HuH-7 (cell line): ENCODE measurements at places on chromosomes 13 and 19.

GRCh38 chr13:98033277-98034247 is 80.1 kb downstream of the IPO5 start:
- DNase-seq: peak; percentile 32

GRCh38 chr13:80399340-80400163 is 58.6 kb upstream of the SPRY2 start:
- DNase-seq: no peak

DNA sequence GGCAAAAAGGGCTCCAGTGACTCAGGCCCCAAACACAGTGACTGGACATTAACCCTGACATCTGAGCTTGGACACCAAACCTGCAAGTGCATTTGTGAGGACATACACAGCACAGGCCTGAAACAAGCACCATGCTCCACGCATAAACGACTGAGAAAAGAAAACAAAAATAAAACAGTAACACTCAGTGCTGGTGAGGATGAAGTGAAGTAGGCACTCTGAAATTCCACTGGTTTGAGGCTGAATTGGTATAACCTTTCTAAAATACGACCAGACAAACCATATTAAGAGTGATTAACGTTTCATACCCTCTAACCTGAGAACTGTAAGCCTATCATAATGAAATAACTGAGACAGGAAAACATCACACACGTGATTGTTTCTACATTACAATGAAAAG is 5.5 kb downstream of the SLC35E1 start:
- no peak for DNase-seq

GRCh38 chr13:76759877-76760276 is 126.3 kb downstream of the KCTD12 start:
- DNase-seq: no peak

GRCh38 chr13:75393839-75394520 is 88.0 kb downstream of the TBC1D4 start:
- no peak for DNase-seq

DNA sequence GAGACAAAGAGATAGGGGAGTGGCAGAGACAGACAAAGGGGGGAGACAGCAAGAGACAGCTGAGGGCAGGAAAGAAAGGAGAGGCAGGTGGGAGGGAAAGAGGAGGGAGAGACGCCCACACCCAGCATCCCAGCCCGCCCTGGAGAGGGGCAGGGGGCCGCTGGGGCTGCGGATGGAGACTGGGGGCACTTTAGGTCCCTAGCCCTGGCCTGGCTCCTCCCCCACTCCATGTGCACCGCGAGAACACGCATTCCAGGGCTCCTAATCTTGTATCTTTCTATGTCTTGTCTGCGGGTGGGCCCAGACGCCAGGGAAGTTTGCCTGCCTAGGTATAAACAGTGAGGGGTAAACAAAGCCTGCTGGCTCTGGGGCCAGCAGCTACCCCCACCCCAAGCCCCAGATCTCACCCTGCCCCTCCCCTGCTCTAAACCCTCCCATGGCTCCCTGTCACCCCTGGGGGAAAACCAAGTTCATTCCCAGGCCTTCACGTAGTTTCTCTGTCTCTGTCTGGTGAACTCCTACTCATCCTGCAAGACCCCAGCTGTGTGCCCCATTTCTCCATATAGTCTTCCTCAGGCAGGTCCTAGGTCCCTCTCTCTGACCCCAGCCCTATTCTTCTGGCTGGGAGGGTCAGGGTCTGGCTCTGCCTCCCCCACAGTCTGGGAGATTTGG is 5.7 kb downstream of the TLE5 start:
- DNase-seq: no peak

DNA sequence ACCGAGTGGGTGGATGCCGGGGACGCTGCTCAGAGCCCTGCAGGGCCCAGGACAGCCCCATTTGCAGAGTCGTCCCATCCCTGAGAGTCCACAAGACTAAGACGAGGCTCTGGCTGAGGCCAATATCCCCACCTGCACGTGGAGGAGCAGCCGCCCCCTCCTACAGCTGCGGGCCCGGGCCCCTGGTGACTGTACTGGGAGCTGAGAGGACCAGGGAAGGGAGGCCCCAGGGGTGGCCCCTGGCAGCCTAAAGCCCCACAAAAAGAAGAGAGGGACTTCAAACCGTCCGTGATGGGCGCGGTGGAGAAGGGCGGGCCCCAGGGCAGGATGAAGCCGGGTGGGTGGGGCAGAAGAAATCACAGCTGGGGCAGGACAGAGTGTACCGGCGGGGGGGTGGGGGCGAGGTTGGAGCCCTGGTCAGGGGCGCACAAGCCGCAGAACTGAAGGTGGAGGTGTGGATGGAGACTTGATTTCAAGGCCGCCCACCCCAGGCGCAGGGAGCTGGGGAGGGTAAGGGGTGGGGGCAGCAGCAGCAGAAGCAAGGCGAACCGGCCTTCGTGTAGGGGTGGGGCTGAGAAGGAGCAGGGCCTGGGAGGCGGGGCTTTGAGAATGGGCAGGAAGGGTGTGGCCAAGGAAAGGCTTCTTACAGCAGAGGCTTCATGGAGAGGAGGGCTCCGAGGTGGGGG is 12.9 kb downstream of the CFD start:
- peak; percentile 57 for DNase-seq

GRCh38 chr19:33050110-33050509 is 14.6 kb downstream of the RHPN2 start:
- no peak for DNase-seq

GRCh38 chr13:98783856-98784478 is 31.5 kb upstream of the SLC15A1 start:
- no peak for DNase-seq

GRCh38 chr13:23922005-23922932 is 25.0 kb upstream of the C1QTNF9B start:
- DNase-seq: no peak

GRCh38 chr19:7687177-7687576 is 6.5 kb downstream of the TRAPPC5 start:
- no peak for DNase-seq

GRCh38 chr13:74135326-74136083 is 1.3 kb upstream of the KLF12 start:
- DNase-seq: peak; percentile 64

DNA sequence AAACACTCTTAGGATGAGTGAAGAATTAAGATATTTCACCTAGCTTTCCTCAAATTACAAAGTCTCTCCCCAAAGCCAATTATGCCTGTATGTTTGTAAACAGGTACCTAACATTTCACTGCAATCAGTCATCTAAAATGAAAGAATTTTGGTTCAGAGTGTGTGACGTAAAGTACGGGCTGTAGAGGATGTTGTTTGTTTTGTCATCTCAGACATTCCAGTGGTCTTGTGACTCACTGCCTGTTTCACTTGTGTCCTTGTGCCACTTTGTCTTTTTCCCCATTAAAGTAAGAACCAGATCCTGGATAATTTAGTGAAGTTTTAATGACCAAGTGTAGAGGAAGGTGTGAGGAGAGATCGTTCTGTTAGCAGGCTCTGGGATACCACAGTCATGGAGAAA is 28.6 kb upstream of the EID2 start:
- no peak for DNase-seq

DNA sequence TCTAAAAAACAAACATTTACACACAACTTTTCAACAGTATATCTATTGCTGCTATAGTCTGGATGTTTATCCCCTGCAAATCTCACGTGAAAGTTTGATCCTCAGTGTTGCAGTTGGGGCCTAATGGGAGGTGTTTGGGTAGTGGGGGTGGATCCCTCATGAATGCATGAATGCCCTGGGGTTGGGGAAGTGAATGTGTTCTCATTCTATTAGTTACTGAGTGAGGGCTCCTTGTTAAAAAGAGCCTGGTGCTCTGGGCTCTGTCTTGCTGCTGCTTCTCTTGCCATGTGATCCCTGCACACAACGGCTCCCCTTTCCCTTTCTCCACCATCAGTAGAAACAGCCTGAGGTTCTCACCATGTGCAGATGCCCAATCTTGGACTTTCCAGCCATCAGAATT is 242.7 kb upstream of the HTR2A start:
- DNase-seq: no peak

- no peak for DNase-seq
Measured at GRCh38 chr13:68375004-68375403, 1144.9 kb upstream of the PCDH9 start.

DNA sequence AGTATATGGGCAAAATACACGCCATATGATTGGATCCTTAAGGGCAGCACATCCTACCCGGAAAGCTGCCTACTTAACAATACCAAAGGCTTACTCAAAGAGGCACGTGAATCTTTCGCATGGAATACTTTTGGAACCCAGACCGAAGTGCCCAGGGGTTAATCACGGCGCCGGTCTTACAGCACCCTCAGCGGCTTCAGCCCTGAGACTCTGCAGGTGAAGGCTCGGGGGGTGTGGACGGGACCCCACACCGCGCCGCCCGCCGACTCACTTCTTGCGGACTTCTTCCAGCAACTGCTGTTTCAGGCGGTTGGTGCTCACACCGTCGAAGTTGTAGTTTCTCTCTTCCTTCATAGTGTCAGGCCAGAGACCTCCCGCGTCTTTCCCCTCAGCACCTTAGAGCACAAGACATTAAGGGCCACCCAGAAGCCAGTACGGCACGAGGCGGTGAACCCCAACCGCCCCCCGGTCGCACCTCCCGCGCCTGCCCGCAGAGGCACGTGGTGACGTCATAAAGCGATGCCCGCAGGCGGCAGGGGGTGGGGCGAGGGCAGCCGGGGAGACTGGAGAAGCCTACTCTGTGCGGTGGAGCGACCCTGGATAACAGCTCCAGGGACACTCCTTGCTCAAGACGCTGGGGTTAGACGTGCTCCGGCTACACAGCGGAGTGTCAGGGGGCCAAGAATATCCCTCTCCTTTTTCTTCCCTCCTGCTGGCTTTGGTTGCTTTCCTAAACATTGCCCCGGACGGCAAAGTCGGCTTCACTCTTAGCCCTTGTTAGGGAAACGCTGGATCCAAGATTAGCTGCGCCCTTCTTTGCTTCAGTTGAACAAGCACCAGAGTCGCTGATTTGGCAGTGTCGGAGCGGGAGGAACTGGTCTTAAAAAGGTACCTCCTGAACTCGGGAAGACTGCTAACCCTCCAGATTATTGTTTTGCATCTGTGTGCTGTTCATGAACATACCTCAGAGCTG is at the start of gene CCDC169:
TSS of gene CCDC169 (minus strand) at position 449 of the 973 bp plus-strand sequence. CDS start at position 354, 95 bp downstream.
- DNase-seq: no peak

DNA sequence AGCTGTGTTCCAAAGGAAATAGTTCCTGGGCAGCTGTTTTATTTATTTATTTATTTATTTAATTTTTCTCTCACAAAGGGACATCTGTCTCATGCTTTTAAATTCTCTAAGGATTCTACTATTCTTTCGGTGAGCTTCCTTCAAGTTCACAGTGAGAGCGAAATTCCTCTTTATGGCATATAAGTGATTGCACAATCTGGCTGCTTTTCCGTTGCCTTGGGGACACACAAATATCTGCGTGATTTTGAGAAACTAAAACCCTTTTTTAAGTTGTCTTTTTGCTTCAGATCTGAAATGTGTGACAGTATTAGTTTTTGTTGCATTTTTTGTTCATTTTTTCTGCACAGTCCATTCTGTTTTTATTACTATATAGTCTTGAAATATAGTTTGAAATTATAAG is 19.2 kb downstream of the ZNF486 start:
- DNase-seq: no peak

- no peak for DNase-seq
Measured at GRCh38 chr13:50991579-50992521, 82.3 kb downstream of the RNASEH2B start.
